ENCODE measurements at places on chromosomes 2 and 18.

- DNase-seq: no peak
Measured at GRCh38 chr2:196315388-196316049, 144.1 kb upstream of the STK17B start.

DNA sequence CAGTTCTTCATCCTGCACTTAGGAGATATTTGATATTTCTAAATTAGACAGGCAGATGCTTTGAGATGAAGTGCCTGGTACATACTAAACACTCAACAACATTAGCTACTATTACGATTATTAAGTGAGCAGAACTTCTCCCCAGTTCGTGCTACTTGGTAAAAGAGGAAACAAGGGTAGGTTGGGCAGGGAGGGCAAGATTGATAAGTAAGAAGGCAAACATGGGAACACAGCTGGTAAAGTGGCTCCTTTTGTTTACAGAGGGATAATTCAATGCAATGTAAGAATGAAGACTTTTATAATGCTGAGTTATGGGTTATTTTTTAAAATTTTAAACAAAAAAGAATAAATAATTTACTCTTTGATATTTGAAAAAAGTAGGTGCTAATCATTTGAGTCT is 15.9 kb upstream of the WIPF1 start:
- no peak for DNase-seq

DNA sequence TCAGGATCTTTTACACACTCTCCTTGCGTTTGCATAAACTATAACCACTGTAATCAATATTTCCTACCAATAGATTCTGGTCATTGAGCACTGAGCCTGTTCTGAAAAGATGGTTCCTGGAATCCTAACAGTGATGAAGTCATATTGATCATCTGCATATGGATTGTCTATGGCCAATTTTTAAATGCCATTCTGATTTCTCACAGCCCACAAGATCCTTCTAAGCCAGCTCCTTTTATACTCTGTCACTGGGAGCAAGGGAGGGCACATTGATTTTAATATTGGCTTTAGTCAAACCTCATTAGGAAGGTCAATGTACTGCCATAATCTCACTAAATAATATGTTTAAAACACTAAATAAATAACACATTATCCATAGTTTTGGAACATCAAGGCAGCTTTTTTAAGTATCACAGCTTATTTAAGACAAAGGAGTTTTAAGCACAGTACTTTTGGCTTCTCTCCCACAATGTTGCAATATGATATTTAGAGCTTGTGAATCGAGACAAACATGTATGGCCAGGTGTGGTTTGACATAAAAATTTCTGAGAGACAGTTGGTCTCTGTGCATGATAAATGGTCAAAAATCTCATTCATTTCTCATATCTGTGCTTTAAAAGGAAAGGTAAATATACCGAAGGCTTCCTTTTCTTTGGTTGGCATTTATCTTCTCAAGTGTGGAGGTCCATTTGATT is 267.3 kb downstream of the MTX2 start:
- DNase-seq: no peak

- DNase-seq: no peak
Measured at GRCh38 chr2:85839461-85839860, 49.3 kb downstream of the ST3GAL5 start.

DNA sequence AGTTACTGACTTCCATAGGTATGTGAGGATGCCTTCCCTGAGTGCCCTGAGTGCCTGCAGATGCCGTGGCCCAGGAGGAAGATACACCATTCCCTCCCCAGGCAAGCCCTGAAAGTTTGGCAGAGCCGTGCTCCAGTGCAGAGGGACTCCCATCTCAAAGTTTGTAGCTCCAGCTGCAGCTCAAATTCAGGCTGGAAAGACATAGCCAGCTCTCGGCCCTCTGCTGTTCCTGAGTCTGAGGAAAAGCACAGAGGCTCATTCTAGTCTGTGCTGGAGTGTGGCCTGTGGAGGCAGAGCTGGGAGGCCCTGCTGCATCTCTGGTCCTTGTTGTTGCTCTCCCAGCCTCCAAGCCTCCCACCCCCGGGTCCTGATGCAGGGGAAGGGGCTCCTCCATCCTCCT is 15.9 kb upstream of the TPO start:
- DNase-seq: no peak

DNA sequence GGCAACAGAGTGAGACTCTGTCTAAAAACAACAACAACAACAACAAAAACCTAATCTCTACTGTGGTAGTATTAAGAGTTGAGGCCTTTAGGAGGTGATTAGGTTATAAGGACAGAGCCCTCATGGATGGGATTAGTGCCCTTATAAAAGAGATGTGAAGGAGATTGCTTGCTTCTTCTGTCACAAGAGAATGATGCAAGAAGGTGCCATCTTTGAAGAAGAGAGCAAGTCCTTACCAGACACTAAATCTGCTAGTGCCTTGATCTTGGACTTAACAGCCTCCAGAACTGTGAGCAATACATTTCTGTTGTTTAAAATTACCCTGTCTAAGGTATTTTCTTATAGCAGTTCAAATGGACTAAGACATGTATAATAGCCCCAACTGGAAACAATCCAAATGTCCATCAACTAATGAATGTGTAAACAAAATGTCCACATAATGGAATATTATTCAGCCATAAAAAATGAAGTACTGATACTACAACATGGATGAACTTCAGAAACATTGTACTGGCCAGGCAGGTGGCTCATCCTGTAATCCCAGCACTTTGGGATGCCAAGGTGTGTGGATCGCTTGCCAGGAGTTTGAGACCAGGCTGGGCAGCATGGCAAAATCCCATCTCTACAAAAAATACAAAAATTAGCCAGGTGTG is 1.6 kb upstream of the ARHGEF33 start:
- no peak for DNase-seq

DNA sequence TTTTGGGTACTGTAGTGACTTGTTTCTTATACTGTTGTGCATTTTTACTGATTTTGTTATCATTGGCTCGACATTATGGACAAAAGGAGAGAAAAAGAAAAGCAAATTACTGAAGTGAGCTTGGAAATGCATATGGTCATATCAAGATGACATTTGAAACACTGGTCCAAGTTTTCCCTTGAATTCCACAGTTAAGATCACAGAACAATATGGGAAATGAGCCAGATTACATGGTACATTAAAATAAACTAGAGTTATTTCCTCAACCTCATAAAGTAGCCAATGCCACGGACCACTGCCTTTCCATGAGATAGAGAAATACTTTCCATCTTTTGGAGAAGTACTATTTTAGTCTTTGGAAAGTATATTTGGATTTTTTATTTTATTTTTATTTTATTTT is 62.0 kb upstream of the SGPP2 start:
- no peak for DNase-seq

- no peak for DNase-seq
Measured at GRCh38 chr2:170218931-170219330, 41.0 kb downstream of the MYO3B start.

GRCh38 chr2:37317746-37318145 is 6.9 kb downstream of the PRKD3 start:
- no peak for DNase-seq

- no peak for DNase-seq
Measured at GRCh38 chr2:688504-689076, 11.4 kb upstream of the TMEM18 start.

- DNase-seq: peak; percentile 67
Measured at GRCh38 chr2:201261471-201261870, 1.1 kb downstream of the CASP8 start.

- DNase-seq: no peak
Measured at GRCh38 chr2:54473851-54474250, 17.7 kb downstream of the SPTBN1 start.

DNA sequence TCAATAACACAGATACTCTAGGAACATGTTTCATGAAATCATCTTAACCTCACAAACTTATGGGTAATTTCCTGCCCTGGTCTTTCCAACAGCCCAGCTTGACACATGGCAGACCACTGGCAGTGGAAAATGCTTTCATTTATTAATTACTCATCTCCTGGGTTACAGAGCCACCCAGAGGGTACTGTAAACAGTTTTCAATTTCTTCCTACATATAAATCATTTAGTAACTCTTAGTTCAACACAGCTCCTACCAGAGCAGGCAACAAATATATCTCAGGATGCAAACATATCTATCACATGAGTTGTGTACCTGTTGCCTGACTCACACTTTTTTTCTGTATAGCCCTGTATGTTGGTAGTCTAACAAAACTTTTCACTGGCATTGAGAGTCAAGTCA is 99.2 kb upstream of the VRK2 start:
- no peak for DNase-seq

- DNase-seq: no peak
Measured at GRCh38 chr18:8889489-8889888, 184.1 kb downstream of the MTCL1 start.

DNA sequence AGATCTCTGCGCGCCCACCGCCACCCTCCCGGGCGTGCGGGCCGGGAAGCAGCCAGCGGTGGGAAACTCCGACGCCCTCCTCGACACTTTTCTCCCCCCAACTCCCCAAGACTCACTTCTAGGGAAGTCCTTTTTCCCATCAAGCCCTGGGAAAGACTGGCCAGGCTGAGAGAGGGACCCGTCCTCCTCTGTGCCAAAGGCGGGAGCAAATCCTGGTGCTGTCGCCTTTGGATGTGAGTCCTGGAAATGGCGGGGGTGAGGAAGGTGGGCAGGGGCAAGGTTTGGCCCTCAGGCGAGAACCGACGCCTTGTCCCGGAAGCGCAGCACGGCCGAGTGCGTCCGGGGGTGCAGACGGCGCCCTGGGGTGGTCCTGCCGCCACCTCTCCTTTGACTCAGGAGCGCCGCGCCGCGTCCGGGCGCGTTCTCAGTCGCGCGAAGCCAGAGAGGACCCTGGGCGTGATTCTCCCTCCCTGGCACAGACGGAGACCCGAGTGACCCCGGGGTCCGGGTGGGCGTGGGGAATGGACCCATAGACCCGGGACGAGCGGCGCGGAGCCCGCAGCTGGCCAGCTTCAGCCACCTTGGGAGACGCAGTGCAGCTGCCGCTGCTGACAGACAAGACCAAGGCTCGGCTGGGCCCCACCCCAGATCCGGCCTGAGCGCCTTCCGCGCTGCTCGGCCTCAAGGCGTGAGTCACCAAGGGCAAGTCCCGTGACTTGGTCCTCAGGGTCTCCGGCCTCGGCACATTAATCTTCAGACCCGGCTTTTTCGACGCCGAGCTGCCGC is 3.5 kb upstream of the LBX2 start:
- peak; percentile 76 for DNase-seq

DNA sequence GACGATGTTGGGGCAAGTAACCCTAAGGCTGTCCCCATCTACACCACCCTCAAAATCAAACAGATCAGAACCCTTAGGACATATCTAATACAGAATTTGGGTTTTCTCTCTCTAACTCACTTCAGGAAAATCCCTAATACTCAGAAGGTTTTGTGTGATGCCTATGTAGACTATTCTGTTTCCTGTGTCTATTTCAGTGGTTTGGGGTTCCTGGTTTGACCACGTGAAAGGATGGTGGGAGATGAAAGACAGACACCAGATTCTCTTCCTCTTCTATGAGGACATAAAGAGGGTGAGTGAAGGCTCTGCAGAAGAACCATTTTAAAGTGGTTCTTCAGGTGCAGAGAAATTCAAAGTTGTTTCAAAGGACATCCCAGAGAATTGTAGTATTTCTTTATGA is 16.3 kb downstream of the SULT1C2 start:
- no peak for DNase-seq

DNA sequence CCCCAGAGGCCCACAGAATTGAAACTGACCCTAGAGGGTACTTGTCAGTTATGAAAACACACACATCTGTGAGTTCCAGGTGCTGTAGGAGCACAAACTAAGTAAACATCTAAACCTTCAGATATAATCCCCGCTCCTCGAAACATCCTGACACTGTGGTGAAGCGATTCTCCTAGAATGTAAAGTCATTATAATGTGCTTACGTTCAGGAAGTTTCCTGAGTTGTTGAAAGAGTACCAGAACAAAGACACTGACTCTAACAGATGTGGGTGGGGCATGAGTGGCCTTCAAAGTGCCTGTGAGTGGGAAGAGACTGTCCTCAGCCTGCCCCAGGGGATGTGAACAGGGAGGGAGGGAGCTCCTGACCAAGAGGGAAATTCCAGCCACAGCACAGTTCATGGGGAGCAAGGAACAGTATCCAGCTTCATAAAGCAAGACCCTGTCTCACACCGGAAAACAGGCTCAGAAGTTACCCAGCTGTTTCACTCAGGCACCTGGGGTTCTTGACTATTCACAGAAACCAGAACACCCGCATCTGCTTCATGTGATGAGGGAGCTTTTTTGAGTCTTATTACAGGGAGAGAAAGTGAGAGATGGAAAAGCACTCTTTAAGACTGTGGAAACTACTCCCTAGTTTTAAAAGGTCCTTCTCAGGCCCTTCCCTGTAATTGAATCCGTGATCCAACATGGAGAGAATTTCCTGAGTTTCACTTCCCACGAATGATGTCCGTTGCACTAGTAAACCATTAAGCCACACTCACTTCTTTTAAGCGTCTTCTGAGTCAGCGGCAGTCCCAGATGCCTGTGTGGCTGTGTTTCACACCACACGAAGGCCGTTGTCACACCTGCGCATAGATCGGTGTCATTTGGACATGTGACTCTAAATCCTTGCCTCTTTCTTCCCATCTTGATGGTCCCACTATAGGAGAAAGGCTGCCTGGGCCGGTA is 88.6 kb upstream of the EML6 start:
- peak; percentile 13 for DNase-seq

DNA sequence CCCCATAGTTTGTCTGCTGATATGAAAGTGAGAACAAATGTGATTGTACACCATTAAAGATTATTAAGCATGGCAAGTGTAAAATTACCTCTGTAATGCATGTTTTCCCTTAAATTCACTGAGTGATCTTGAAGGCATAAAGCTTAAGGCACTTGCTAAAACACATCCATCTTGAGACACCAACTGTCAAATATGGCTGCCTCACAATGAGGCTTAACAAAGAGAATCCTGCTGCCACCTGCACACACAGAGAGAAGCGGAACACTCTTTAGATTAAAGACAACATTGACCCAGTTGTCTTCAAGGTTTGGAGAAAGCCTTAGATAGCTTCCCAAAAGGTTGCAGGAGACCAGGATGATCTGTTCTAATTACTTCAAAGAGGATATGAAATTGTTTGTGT is 803.6 kb upstream of the GYPC start:
- no peak for DNase-seq

DNA sequence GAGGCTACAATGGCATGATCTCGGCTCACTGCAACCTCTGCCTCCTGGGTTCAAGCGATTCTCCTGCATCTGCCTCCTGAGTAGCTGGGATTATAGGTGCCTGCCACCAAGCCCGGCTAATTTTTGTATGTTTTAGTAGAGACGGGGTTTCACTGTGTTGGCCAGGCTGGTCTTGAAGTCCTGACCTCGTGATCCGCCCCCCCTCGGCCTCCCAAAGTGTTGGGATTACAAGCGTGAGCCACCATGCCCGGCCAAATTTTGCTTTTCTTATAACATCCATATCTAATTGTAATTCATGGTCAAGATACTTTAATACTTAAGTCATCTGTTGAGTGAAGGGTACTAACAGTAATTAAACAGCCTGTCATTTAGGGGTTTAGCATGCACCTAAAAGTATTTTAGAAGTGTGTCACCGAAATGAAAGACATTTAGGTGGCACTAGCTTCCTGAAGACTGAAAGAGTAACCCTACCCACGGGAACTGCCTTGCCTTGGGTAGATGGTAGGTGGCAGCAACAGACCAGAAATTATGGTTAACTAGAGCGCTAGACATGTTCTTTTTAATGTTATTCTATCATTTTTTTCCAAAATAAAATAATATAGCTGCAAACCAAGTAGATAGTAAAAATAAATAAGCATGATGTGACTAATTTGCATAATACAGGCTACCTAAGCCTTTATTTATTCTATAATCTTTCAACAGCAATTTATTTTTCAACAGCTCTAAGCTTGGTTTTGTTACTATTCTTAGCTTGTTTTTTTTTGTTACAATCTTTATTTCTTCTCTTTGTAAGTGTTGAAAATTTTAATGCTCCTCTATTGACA is 8.6 kb upstream of the ACYP2 start:
- DNase-seq: peak; percentile 47

GRCh38 chr18:8169722-8170121 is 439.5 kb upstream of the RAB12 start:
- no peak for DNase-seq

All from CD4-positive, alpha-beta T cell treated with Interleukin-1 beta for 1 hour (primary cell).